ENCODE measurements at places on chromosomes 3 and 15.

- peak; percentile 51 for DNase-seq
Measured at GRCh38 chr3:167084545-167084944, 295.6 kb downstream of the ZBBX start.

DNA sequence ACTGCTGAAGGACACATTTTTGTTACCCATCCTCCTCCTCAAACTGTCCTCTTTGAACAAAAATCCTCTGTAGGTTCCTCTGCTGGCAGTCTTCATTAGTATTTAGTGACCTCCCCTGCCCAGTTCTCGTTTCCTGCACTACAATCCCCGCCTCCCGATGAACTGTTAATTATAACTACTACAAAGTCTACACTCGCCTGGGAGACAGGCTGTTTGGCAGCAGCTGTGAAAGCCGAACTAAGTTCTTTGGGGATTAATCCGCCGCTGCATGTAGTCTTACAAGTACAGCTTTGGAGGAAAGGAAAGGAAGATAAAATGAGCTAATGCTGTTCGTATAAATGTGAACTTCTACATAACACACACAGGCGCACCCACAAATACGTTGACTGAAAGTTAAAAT is 160.0 kb upstream of the WNT5A start:
- peak; percentile 77 for DNase-seq

DNA sequence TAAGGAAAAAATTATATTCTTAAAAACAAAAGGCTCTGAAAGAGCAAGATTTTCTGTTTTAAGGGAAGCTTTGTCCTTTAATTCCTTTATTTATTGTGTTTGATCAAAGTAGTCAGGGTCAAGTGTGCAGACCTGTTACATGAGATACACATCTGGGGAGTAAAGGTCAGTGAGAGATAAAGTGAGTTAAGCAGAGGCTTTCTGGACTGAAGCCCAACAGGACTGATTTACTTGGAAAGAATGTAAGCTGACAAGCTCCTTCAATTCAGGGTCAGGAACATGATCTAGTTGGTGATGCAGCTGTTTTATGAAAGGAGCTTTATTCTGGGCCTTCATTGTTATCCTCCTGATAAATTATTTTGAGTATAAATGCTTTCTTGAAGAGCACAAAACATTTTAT is 20.7 kb upstream of the OTOL1 start:
- peak; percentile 61 for DNase-seq

DNA sequence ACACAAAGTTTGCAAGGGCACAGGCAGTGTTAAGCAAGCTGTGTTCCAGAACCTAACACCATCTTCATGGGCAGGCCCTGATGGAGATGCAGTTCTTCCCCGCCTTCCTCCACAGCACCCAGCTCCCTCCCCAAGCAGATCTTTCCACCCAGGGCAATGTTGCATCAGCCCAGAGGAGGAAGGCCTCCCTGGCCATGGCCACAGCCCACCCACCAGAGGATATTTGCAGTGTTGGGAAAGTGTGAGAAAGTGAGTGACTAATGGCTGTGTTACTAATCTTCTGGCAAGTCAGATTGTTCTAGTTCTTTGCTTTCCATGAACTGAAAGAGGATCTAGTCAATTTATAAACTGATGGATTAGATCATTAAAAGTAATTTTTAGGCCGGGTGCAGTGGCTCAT is 42.0 kb upstream of the ATP10A start:
- no peak for DNase-seq

- DNase-seq = peak; percentile 49
Measured at GRCh38 chr3:122063908-122064307, 8.7 kb downstream of the CD86 start.

- DNase-seq = no peak
Measured at GRCh38 chr3:71376911-71377310, 206.6 kb downstream of the FOXP1 start.

GRCh38 chr3:94612631-94613030 is 549.8 kb downstream of the NSUN3 start:
- DNase-seq = no peak

All from muscle of leg (tissue), 16 donors.